Endodermal cell (in vitro differentiated cells): ENCODE measurements at places on chromosomes 16 and 17.
A peak's percentile ranks its signal among the peaks of the same experiment; 100 is the strongest.

DNA sequence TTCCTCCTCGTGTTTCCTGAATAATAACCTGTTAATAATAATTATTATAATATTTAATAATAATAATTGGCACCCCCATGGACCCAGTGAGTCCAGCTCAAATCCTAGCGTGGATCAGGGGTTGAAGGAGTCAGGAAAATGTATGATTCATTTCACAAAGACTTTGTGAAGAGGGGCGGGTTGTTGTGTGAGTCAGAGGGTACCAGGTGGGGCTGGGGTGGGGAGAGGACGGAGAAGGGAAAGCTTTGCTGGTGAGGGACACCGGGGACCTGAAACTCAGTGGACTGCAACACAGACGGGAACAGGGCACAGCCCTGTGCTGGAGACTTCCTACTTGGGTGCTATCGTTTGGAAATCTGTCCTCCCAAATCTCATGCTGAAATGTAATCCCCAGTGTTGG, 3.1 kb upstream of the ADORA2B start:
- no peak for DNase-seq

GRCh38 chr17:21269394-21269793, 15.1 kb upstream of the MAP2K3 start:
- DNase-seq, result no peak

DNA sequence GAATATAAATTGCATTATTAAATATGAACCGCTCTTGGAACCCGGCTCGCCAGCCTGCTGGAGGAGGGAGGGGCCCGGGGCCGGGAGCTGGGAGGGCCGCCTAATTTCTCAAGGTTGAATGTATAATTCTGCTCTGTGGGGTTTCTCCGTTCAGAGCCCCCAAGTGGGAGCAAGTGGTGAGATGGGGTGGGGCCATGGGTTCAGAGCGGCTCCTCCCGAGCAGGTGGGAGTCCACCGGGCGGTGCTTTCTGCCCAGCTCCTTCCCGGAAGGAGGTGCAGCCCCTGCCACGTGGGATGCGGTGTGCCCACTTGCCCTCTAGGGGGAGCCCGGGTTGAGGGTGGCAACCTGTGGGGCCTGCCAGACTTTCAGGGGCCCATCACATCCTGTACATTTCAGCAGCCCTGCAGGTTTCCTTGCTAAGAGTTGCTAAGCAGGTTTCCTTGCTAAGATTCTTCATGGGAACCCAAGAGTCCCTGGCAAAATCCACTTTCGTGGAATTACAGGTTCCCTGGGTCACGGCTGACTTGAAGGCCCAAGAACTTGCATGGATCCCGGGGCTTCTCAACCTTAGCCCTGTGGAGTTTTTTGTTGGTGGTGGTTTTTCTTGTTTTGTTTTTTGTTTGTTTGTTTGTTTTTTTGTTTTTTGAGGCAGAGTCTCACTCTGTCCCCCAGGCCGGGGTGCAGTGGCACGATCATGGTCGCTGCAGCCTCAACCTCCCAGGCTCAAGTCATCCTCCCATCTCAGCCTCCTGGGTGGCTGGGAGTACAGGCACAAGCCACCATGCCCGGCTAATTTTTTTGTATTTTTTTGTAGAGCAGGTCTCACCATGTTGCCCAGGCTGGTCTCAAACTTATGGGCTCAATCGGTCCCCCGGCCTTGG, 196.7 kb upstream of the GSE1 start:
- DNase-seq, result peak; percentile 95

GRCh38 chr17:78313735-78314648, 45.9 kb downstream of the SOCS3 start:
- DNase-seq, result peak; percentile 98

GRCh38 chr17:2452216-2452750, 51.4 kb upstream of the MNT start:
- no peak for DNase-seq

- DNase-seq, result peak; percentile 96
These were observed 593 bp upstream of the HEXIM1 start for GRCh38 chr17:45147581-45148182.

DNA sequence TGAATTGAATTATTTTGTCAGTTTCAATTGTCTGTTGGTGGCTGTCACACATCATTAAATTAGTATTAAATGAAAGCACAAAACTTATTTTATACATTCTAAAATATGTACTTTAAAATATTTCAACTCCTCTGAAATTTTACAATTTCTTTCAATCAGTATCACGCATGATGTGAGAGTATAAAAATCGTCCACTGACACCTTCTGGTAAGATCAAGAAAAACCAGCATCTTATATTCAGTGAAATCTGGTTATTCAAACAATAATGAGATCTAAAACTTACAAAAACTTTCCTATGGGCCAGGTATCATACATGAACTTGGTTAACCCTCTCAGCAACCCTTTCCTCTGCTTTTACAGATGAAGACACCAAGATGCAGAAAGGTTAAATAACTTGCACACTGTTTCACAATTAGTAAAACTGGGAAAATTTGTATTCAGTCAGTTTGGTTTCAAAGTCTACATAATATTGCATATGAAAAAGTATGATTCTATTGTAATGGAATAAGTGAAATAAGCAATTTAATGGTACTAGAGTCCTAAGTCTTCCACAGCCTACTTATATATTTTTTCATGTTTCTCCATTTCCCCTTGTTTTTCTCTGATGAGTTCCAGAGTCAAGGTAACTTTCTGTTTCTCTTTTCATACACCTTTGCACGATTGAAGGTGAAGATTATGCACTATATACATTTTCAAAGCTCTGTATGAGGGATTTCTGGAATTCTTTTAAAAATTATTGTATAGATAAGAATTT, 58.7 kb downstream of the EFCAB5 start:
- DNase-seq, result no peak

GRCh38 chr17:80348551-80349150, 66.3 kb upstream of the ENDOV start:
- no peak for DNase-seq
